ENCODE measurements at places on chromosomes 16 and 17. TPM values are rescaled to one million over a fixed set of nuclear protein-coding genes. Genes with fewer than 3 reads are reported as not detected.

Gene RAB11FIP4
- 16.5 TPM for polyA plus RNA-seq

Gene IGF2BP1
- 27.0 TPM for polyA plus RNA-seq

Gene ATF7IP2
- 16.9 TPM for polyA plus RNA-seq

Gene KRTAP2-1
- not detected for polyA plus RNA-seq

Gene EME1
- 11.9 TPM for polyA plus RNA-seq

Gene MYO19
- 37.0 TPM for polyA plus RNA-seq

Gene KRTAP17-1
- polyA plus RNA-seq = not detected

Gene IGFBP4
- polyA plus RNA-seq = 341 TPM

Gene COPZ2
- polyA plus RNA-seq = 19.3 TPM

Gene ALOX15
- polyA plus RNA-seq = 0.56 TPM

Gene TRPV3
- 1.7 TPM for polyA plus RNA-seq

Gene PNMT
- polyA plus RNA-seq = 3.3 TPM

Gene PRSS22
- 13.1 TPM for polyA plus RNA-seq

Gene GJD3
- not detected for polyA plus RNA-seq

Gene PRR29
- 4.2 TPM for polyA plus RNA-seq

Data from renal pelvis (tissue), 12 donors.